NCI-H460 (cell line): ENCODE measurements at places on chromosomes 7 and 10. TPM values are rescaled to one million over a fixed set of nuclear protein-coding genes. Genes with fewer than 3 reads are reported as not detected.

Gene LRIT1
- not detected in 2 replicates for total RNA-seq

- DNase-seq = no peak
These were observed 16.3 kb upstream of the ZMIZ1 start for GRCh38 chr10:79052291-79053080.

DNA sequence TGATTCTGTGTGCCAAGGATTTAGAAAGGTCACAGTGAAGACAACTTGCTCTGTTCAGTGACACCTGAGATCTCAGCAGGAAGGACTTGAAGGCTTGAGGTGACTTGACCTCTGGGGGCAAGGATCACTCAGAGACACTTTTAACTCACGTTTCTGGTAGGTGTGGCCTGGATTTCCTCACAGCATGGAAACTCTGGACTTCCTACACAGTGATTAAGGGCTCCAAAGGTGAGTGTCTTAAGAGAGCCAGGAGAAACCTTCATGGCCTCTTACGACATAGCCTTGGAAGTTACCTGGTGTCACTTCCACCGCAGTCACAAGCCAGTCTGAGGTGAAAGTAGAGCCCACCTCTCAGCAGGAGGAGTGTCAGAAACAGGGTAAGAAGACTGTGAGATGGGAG, 38.1 kb upstream of the ADO start:
- DNase-seq = no peak

DNA sequence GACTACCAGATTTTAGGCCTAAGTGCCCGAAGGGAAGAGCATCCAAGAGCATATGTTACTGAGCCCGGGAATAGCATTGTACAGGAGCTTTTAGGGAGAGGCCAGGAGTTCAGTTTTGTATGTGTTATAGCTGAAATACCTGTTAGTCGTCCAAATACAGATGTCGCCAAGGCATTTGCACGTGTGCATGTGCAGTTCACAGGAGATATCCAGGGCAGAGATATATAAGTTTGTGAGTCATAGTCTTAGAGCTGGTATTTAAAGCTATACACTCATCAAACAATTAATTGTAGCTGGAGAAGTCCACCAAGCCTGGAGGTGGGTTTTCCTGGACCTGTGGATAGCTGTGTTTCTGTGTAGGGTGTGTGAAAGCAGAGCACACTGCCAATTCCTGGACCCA, 394.0 kb upstream of the FZD8 start:
- DNase-seq = no peak

Gene ASAH2
- total RNA-seq = 5.7 and 12.8 TPM in 2 replicates

DNA sequence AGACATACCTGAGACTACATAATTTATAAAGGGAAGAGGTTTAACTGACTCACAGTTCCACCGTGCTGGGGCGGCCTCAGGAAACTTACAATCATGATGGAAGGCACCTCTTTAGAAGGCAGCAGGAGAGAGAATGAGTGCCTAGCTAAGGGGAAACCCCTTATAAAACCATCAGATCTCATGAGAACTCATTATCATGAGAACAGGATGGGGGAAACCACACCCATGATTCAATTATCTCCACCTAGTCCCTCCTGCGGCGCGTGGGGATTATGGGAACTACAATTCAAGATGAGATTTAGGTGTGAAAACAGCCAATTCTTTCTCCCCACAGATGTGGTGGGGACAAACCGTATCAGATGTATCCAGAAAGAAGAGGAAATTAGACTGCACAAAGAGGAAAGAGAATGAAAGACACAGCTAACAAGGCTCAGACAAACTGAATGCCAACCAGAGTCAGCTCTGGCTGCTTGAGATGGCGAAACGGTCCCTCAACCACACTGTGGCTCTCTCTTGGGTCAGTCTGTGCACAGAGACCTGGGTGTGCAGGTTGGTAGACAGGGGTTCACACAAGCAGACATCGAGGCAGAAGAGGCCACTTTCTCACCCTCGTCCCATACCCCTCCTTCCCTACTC, 375.6 kb downstream of the SFMBT2 start:
- no peak for DNase-seq

DNA sequence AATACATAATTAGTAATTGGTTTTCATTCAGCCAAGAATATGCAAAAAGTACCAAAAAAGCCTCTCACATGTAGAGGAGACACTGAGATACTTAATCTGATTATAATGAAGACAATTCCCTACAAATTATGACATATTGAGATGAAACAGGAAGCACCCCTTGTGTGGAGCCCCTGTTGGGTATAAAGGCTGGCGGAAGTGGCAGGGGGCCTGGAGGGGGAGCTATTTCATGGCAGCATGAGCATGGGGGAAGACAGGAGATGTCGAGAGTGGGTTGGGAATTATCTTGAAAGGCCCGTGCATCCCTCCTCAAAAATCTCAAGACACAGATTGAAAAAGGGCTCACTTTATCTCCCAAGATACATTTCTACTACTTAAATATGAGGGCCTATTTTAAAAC, 96.9 kb downstream of the PIP4K2A start:
- DNase-seq = no peak

- no peak for DNase-seq
These were observed 25.7 kb upstream of the ADD3 start for GRCh38 chr10:109982123-109982522.

GRCh38 chr7:44460325-44460724, 30.1 kb downstream of the NUDCD3 start:
- DNase-seq = no peak

GRCh38 chr7:128059143-128059988, 28.1 kb upstream of the LRRC4 start:
- DNase-seq = no peak

DNA sequence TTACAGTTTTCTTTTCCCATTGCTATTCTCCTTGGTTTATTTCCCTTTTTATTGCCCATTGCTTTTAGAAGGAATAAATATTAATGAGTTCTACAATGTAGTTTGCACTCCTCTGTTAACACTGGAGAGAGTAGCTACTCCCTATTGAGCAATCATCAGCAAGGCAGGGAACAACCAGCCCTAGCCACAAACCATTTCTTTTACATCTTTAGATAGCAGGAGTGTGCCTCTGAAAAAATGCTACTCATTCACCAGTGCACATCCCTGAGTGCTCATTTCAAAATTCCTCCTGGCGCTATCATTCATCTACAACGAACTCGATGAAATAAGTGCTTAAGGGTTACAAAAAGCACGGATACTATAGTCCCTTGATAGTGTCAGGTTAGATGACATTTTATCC, 252.9 kb downstream of the THSD7A start:
- DNase-seq = no peak

Gene CNPY1
- total RNA-seq = not detected in 2 replicates

DNA sequence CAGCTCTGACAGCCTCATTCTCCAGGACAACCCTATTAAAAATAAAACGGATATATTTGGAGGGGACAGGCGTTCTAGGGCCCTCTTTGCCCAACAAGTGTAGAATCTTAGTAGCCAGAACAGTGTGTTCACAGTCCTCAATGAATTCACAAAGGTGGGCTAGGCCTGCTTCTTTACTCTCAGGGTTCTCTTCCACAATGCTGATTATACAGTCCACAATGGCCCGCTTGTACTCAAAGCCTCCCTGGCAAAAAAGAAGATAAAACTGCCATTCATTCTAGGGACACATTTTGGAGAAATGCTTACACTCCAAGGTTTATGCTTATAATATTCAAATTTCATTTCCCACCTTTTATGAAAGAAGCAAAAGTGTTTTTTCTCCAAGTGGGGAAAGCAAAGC, 62.6 kb downstream of the MEST start:
- no peak for DNase-seq

Gene RARRES2
- not detected in 2 replicates for total RNA-seq

Gene SOSTDC1
- total RNA-seq = 0.10 TPM in 1 of 2 replicates, not detected in the other

- DNase-seq = no peak
These were observed 206.9 kb downstream of the EBF3 start for GRCh38 chr10:129756912-129757901.

Gene MPP7
- total RNA-seq = 0.20 and 0.38 TPM in 2 replicates

DNA sequence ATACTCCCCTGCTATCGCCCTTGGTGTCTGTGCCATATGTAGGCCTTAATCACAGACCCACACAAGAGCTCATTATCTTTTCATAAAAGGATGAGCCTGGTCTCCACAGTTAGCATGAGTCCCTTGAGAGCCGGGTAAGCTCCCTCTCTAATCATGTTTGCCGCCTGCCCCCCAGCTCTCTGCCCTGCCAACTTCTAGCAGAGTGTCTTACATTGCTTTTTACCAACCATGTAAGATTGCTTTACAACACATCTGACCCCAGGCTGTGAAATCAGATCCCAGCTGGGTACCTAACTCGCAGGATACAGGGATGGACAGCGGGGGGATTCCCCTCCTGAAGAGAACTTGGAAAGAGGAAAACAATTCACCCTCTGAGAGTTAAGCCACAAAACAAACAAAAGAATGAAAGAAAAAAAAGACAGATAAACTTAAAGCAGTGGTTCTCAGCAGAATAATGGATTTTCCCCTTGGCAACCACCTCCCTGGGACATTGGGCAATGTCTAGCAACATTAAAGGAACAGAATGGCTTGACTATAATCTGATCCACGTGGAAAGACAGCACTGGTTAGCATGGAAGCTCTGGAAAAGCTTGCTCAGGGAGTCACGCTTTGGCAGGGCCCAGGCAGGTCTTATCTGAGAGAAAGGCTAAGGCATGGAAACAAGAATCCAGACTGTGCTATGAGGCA, 39.4 kb upstream of the ATOH7 start:
- DNase-seq = no peak
